ENCODE measurements at places on chromosomes 11 and 22.

- no peak for DNase-seq
Measured at GRCh38 chr11:59247531-59248227, 35.0 kb upstream of the MPEG1 start.

DNA sequence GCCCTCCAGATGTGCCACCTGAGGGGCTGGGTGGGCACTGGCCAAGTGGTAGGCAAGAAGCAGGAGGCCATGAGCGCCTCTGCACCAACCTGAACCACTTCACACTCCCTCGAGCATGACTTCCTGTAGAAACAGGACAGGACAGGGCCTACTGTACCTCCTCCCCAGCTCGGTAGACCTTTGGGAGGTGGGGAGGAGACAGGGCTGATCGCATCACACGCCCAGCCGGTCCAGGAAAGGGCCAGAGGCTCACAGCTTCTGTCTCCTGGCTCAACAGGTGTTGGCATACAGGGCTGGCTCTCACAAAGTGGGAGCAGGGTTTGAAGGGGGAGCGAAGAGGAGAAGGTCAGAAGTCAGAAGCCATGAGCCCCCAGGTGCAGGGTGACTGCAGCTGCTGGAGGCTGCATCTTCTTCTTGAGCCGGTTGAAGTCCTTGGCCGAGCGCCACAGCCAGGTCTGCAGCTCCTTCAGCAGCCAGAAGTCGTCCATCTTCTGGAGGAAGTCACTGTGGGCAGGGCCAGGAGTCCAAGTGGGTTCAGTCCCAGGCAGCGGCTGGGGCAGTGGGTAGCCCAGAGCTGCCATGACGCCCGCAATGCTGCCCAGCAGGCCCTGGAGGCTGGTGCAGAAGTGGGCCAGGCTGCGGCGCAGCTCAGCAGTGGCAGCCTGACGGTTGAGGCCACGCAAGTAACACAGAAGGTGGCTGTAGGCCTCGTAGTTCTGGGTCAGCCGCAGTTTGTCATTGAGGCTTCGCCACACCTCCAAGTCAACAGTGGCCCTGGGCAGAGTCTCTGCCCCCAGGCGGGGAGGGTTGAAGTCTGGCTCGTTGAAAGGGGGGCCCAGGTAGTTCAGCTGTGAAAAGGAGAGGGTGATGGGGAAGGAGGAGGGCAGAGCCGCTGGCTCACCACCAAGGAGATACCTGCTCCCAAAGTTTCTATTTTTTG lies 8.3 kb downstream of the CLCF1 start:
- no peak for DNase-seq

DNA sequence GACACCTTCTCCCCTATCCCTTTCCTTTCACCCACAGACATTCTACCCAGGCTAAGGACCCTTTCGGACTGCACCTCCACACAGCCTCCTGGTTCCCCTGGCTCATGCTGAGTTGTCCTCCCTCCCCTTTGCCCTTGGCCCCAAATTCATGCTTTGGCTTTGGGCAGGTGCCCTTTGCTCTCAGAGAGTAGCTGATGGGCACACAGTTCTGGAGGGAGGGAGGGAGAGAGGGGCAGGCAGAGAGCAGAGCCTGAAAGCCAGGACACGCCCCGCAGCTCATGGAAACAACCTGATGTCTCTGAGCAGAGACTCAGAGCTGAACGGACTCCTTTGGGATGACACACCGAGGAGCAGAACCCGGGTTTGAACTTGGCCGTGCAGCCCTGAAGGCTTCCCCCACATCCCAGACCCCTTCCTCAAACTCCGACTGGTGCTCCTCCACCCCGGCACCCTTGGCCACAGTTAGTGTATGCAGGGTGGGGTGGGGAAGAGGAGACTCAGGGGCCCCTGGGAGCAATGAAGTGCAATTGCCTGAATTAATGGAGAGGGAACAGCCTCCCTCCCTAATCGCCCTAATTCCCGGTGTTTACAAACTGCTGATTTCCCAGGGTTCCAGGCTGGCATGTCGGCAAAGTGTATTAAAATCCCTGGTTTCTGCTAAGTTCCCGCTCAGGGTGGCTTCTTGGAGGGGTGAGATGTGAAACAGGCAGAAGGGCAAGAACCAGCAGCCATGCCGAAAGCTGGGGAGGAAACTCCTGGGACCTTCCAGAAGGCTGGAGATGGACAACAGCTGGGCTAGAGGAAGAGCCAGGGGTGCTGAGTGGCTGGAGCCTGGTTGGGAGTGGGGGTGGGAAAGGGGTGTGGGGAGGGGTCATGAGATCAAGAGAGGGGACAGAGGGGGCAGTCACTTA lies 71.2 kb upstream of the SHISAL1 start:
- DNase-seq: no peak

GRCh38 chr11:132423266-132423665 lies 1052.9 kb downstream of the NTM start:
- no peak for DNase-seq

DNA sequence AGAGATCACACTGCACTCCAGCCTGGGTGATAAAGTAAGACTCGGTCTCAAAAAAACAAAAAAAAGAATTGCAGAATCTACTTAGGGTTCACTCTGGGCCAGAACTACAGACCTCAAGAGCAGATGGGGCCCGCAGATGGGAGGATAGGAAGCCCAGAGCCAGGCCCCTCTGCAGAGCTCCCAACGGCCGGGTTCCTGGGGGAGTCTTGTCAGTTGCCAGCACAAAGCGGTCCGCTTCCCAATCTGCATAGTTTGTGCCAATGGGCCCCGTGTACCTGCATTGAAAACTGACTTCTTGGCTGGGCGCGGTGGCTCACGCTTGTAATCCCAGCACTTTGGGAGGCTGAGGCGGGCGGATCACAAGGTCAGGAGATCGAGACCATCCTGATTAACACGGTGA lies 1.7 kb upstream of the CHID1 start:
- DNase-seq: no peak

DNA sequence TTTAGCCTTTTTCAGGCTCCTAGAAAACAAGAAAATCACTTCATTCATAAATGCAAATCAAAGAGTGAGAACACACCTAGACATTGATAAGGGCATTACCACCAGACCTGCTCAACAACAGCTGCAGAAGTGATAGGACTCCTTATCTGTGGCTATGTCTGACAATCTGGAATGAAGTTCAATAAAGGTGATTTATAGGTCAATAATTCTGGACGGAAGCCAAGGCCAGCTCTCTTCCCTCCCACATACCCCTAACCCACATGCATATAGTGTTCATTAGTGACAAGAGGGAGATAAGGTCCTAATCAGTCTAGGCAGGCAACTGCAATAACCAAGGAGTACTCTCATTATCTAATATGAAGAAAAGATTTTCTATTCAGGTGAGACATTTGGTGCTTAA lies 111.3 kb downstream of the ETS1 start:
- no peak for DNase-seq

DNA sequence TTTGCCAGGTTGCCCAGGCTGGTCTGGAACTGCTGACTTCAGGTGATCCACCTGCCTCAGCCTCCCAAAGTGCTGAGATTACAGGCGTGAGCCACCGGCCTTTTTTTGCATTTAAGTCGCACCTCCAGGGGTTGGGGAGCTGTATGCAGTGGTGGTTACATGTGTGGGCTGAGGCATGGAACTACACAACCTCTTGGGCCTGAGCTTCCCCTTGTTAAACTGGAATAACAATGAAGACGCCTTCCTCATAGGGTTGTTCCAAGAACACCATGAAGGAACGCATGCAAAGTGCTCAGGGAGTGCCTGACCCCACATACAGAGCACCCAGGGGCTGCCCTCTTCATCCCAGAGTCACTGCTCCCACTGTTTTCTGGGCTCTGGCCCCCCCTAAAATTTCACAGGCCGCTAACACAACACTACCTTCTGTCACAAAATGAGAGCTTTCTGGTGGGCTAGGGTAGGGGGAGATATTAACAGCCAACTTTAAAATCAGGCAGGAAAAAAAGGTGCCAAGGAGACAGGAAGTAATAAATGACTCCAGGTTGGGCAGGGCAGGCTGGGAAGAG lies 1.3 kb upstream of the FAM118A start:
- no peak for DNase-seq
